RWPE2 (cell line): ENCODE measurements at places on chromosomes 2 and 18.

GRCh38 chr2:128159437-128159836 is 68.4 kb downstream of the UGGT1 start:
- DNase-seq: no peak

DNA sequence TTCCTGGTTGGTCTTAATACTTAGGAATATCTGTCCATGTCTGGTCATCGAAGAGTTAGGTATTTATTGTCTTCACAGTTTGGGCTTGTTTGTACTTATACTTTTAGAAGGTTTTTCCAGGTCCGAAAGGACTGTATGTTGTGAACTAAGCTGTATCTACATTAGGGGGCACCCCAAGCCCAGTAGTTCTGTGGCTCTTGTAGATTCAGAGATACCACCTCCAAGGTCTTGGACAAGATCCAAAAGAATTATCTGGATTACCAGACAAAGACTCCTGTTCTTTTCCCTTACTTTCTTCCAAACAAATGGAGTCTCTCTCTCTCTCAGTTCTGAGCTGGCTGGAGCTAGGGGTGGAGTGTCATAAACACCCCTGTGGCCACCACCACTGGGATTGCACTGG is 328.7 kb downstream of the ZNF804A start:
- no peak for DNase-seq

GRCh38 chr2:120552800-120553481 is 182.7 kb upstream of the GLI2 start:
- DNase-seq: peak; percentile 84

DNA sequence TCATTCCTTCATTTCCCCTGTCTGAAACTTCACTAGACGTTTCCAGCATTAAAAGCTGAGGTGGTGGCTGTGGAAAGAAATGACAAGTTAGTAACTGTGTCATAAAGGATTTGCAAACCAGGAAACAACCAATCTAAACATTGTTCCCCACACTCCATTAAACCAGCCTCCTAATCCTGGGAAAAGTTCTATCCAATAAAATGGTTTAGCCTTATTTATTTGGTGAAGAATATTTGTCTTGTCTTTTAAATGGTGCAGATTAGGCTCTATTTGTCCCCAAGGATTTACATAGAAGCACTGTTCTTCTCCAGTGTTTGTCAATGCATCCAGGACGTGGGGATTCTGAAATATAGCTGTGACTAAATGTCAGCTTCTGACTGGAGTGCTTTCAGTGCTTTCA is 10.5 kb upstream of the DPP4 start:
- no peak for DNase-seq

GRCh38 chr18:36533446-36534153 is 236.1 kb downstream of the FHOD3 start:
- no peak for DNase-seq

DNA sequence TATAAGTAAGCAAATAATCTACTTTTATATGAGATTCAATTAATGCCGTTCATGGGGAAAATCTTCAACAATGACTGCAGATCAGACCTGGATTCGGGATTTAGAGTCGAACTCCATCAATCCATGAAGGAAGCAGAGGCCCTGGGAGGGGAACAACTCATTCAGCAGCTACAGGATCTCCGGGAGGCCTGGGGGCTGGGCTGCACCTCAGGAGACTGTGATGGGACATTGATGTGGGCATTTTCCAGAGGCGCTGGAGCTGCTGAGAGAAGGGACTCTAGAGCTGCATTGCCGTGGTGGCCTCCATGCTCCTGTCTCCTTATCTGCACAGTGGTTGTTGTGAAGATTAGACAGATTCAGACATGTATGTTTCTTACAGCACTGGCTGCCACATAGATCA is 76.9 kb downstream of the MYT1L start:
- DNase-seq: no peak

- no peak for DNase-seq
These were observed 89.4 kb downstream of the SCN3A start for GRCh38 chr2:165114346-165114939.

DNA sequence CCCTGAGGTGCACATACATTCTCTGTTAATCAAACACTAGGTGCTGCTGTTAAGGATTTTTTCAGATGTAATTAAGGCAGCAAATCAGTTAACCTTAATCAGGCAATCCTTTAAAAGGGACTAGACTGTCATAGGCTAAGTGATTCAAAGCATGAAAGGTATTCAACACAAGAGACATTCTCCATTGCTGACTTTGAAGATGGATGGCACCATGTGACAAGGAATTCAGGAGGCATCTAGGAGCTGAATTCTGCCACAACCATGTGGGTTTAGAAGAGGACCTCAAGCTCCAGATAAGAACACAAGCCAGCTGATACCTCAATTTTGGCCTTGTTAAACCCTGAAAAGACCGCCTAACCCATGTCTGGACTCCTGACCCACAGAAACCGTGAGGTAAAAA is 84.0 kb downstream of the SMAD2 start:
- DNase-seq: no peak

DNA sequence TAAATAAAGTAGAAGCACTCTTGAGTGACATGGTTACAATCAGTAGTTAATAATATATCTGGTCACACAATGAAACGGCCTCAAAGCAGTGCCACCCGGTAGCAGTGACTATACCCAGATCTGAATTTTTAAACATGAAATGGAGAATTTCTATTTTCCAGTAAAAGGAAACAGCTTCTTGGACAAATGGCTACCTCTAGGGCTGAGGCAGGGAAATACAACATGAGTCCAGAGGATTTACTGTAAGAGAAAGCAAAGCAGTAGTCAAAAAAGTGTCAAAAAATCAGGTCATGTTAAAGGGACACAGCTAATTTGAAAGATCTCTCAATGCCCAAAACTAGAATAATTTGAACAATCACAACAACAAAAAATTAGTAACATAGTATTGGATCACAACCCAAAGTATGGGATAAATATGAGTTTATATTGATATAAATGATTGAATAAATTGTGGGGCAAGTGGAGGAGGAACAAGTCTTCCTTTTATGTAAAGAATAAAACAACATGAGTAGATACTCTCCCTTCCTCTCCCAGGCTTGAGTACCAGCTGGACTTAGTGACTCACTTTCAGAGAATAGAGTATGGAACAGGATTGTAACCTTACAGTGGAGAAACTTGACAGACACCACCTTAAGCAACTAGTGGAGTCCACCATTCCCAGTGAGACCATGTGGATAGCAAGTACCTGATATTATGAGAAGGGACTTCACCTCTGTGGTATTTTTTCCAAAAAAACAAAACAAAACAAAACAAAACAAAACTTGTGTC is 180.8 kb downstream of the MBD2 start:
- DNase-seq: no peak

- no peak for DNase-seq
These were observed 287.9 kb upstream of the TRIB2 start for GRCh38 chr2:12428786-12429185.

- no peak for DNase-seq
These were observed 5.6 kb upstream of the CPLX4 start for GRCh38 chr18:59323931-59324622.

GRCh38 chr2:20189299-20189931 is 35.5 kb downstream of the SDC1 start:
- DNase-seq: no peak

DNA sequence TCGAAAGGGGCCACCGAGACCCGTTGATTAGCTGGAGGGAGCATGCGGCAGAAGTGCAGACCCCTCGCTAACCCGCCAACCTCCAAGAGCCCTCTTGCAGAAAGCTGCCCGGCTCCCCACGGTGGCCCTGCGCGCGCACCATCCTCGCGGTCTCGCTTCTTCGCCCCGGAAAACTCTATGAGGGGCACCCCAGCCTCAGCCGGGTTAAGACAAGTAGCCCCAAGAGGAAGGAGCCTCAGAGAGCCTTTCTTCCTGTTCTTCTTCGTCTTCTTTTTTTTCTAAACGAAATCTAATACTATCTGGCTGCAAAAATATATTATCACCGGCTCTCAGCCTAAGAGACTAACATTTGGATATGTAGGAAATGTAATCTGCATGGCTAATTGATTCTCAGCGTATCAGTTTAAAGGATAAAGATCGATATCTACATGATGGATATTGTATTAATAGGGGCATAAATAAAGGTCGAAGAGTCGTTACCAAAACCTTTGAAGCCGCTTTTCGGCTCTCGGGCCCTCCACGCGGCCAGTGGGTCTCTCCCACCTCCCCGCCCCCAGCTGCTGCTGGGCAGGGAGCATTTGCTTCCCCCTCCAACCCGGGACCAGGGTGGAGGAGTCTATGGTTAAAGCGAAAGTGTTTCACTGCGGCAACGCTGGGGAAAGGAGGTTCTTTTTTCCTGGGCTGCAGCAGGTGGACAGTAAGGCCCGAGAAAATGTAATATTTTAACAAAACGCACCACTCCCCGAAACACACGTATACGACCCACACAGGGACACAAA is 6.1 kb upstream of the PAX3 start:
- no peak for DNase-seq

GRCh38 chr2:207166349-207167098 is 776 bp upstream of the KLF7 start:
- DNase-seq: peak; percentile 73

- DNase-seq: no peak
These were observed 159.4 kb downstream of the ASB1 start for GRCh38 chr2:238585836-238586821.

DNA sequence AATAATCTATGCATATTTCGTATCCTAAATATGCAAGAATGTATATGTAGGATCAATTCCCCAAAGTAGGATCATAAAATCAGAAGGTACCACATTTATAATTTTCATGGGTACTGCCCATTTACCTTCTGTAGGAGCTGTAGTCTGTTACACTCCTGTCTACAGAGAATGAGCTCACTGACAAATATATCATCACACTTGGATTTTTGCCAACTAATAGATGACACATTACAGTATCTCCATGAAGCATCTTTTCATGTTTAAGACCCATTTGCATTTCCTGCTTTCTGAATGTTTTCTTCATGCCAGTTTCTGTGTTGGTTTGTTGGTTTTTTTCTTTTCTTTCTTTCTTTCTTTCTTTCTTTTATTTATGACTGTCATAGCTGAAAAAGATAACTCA is 70.9 kb upstream of the EML6 start:
- DNase-seq: no peak
